Stimulated activated CD4-positive, alpha-beta T cell treated with anti-CD3 and anti-CD28 coated beads, Interleukin-15, amount 100 ng/mL, for 48 hours (primary cell): ENCODE measurements at places on chromosomes 5 and 9.

DNA sequence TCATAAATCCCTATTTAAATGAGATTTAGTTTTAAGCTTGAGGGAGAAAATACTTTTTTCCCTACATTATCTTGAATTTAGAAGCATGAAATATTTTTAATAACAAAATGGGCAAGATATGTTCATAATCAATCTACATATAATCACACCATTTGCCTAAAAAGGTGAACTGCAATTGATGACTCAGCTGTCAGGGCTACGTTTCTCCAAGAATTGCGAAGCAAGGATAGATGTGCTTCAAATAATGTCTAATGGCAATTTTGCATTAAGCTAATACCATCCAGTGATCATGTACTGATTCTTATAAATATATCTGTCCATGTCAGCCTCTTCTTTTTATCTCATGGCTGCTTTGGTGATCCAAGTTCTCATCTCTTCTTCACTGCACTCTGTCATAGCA is 404.4 kb downstream of the MAN2A1 start:
- no peak for DNase-seq

DNA sequence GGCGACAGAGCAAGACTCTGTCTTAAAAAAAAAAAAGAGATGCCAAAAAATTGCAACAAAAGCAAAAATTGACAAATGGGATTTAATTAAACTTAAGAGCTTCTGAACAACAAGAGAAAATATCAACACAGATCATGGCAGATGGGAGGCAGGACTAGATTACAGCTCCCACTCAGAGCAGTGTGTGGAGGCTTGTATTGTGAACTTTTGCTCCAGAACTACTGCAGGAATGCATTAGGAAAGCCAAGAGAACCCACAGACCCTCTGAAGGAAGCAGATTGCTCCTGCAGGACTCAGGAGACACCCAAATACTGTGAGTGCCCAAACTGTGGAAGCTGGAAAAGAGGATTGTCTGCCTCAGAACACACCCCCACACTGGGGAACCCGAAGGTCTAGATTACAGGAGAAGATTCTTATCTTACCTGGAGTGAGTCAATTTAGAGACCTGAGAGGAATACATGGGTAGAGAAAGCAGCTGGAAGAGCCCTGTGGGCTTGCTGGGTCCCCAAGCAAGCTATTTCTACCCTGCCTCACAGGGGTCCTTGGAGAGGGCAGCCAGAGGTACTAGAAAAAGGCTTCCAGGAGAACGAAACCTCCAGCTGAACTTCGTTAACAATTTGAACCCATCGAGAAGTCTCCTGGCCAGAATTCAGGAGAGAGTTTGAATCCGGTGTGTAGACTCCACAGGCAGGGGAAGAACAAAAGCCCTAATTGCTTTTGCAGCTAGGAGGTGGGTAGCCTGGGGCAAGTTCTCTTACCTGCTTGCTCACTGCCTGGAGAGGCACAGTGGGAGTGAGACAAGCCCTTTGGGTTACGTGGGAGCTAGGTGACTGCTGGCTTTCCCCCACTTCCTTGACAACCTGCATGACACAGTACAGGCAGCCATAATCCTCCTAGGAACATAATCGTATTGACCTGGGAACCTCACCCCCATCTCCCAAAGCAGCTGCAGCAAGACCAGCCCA is 593.4 kb upstream of the RGMB start:
- DNase-seq: no peak

- no peak for DNase-seq
Observed at GRCh38 chr9:20262611-20263010, 359.7 kb downstream of the MLLT3 start.

- no peak for DNase-seq
Observed at GRCh38 chr9:93088656-93089015, 7.4 kb upstream of the CARD19 start.

GRCh38 chr5:98292496-98292895 is 481.0 kb upstream of the RGMB start:
- no peak for DNase-seq

DNA sequence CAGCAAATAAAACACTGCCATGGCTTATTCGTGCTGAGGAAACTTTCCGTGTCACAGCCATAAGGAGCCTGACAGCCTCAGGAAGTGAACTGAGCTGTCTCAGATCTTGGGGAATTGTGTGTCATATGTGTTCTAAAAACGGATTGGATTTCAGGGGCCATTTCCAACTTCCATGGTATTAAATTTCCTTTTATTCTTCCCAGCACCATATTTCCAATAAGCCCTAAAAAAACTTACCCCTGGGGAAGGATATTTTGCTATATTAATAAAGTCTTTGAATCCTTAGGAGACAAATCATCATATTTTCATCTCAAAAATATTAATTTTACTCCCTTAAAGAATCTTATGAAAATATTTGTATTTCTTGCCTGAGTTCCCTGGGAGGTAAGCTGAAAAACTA is 93.9 kb downstream of the LHFPL2 start:
- DNase-seq: no peak

DNA sequence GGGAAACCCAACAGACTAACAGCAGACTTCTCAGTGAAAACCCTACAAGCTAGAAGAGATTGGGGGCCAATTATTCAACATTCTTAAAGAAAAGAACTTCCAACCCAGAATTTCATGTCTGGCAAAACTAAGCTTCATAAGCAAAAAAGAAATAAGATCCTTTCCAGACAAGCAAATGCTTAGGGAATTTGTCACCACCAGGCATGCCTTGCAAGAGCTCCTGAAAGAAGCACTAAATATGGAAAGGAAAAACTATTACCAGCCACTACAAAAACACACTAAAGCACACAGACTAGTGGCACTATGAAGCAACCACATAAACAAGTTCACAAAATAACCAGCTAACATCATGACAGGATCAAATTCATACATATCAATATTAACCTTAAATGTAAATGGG is 131.1 kb downstream of the OR2K2 start:
- DNase-seq: no peak

DNA sequence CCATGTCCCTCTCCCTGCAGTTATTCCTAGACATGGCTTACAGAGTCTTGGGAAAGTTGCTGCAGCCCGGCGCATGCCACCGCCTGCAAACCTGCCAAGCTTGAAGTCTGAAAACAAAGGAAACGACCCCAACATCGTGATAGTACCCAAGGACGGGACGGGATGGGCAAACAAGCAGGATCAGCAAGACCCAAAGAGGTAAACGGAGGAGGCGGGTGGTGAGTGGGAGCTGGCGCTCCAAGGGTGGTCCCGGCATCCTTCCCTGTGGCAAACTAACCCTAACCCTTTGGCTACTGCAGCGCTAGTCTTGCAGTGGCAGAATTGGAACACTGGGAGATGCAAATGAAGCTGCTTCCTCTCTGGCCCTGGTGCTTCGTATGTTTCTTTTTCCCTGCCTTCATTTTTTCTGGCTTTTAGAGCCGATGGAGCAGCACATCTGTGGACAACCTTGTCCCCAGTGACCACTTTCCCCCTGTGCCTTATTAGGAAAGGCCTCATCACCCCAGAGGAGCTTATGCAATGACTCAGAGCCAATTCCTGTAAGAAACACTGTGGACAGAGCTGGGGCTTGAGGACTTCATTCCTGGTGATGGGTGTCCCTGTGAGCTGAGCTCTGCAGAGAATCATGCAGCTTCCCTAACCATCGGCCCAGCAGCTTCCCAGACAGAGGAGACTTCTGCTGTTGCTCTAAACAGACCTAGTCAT is 38.9 kb downstream of the PRRC2B start:
- no peak for DNase-seq

GRCh38 chr5:10133830-10134229 is 115.9 kb downstream of the ATPSCKMT start:
- DNase-seq: no peak

- DNase-seq: no peak
Observed at GRCh38 chr9:96408409-96409280, 9.5 kb downstream of the ZNF367 start.

DNA sequence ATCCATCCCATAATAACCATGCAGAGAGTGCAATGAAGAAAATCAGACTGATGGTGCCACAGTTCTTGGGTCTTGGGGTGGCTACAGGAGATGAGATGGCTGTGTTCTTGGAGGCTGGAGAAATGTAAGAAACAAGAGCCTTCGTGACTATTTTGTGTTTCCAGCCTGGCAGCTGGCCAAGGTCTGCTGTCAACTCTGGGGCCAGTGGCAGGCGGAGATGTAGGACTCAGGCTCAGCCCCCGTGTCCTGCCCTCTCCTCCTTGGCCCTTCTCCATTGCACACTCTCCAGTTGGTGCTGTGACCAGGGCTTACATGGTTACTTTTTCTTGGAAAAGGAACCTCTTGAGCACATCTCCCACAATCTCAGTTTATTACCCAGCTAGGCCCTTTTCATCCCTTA is 235.4 kb downstream of the DMRT2 start:
- DNase-seq: no peak

- no peak for DNase-seq
Observed at GRCh38 chr9:124480621-124480981, 26.6 kb downstream of the NR5A1 start.

- DNase-seq: no peak
Observed at GRCh38 chr5:141940695-141941271, 17.1 kb downstream of the DELE1 start.

- DNase-seq: no peak
Observed at GRCh38 chr9:129860653-129861446, 25.6 kb downstream of the USP20 start.

GRCh38 chr5:181204826-181205760 is at the start of gene TRIM7:
TRIM7 (minus strand) TSS chr5:181205196; CDS start chr5:181205110, 86 bp downstream.
- DNase-seq: no peak

DNA sequence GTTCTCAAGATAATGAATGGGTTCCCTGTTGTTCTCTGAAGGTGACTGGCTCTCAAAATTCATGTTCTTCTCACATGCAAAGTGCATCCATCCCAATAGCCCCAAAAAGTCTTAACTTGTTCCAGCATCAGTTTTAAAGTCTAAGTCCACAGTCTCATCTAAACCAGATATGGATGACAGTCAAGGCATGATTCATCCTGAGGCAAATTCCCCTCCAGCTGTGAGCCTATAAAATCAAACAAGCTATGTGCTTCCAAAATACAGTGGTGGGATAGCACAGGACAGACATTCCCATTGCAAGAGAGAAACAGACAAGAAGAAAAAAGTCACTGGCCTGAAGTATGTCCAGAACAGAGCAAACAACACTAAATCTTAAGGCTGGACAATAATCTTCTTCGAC is 25.4 kb downstream of the FBXO10 start:
- no peak for DNase-seq
